Esophagus squamous epithelium (tissue), 5 donors: ENCODE measurements at places on chromosomes 1 and 21.

DNA sequence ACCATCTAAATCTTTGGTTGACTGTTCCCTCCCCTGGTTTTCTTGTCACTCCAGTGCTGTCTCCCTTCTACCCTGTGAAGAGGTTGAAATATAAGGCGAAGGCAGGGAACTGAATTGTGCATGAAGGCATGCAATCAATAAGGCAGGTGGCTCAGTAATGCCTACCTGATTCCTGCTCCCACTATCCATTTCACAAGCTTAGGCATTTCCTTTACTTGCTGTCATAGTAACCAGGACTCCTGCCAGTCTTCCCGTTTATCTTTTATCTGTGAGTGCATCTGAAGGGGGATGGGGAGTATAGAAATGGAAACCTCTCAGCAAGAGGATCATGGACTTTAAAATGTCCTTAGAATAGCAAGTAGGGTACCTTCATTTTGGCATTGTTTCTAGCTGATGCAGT lies 40.5 kb downstream of the MRPS6 start:
- no peak for DNase-seq

DNA sequence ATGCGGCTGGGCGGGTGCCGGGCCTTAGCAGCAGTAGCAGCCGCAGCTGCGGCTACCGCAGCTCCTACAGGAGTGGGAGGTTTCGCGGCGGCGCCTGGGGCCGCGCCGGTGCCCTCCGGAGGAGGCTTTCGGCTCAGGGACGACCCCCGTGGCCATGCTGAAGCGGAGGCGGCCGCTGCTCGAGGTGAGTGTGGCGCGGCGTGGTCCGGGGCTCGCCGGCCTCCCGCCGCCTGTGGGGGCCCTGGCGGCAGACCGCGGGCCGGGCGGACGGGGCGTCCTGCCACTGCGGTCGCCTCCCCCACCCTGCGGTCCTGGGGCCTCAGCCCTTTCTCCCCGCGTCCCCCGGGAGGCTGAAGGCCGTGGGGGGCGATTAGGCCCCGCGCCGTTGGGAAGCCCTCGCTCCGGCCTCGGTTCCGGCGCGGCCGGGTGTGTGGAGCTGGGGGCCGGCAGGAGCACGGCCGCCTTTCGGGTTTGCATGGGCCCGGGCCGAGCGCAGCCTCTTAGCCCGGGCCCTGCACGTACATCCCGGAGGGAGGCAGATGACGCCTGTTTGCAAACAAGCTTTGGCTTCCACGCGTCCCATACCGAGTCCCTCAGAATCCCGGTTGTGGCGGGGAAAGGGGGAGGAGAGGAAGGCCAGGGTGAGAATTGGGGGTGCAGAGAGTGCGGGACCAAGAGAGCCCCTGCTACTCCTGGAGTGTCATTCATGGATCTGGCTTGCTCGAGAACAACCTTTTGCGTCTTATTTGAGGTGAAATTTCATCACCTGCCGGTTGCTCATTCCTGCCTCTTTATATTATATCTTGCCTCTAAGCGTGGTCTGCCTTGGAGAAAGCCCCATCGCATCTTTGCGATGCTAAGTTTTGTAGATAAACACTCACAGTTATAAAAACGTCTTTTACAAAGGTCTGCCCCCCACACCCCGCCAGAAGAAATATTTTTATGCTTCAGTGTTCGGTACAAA lies 613 bp downstream of the ZFYVE9 start:
- no peak for DNase-seq

- no peak for DNase-seq
These were observed 14.6 kb downstream of the TEX38 start for GRCh38 chr1:46686255-46686654.

DNA sequence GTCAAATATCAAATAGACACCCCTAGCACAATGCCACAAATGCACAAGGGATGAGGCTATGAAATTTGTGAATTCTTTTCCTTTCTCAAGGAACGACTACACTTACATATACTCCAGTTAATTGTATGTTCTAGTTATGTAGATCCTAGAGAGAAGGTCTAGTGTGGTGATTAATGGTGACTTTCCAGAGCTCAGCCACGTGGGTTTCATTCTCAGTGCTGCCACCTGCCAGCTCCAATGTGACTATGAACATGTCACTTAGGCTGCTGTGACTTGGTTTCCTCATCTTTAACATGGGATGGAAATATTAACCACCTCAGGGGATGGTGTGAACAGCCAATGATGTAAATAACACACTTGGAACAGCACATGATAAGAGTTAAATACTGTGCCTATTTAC lies 138.3 kb downstream of the APP start:
- DNase-seq, result no peak

DNA sequence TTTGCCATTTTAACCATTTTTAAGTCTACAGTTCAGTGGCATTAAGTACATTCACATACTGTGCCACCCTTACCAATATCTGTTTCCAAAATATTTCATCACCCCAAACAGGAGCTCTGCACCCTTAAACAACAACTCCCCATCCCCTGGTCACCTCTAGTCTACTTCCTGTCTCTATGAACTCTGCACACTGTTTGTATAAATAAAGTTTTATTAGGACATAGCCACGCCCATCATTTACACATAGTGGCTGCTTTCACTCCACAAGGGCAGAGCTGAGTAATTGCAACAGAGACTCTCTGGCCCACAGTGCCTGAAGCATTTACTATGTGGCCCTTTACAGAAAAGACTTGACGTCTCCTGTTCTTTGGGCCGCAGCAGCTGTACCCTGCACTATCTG lies 30.1 kb downstream of the KCNAB2 start:
- no peak for DNase-seq

GRCh38 chr1:93629101-93630059 lies 52.3 kb downstream of the BCAR3 start:
- DNase-seq, result no peak

GRCh38 chr1:186435336-186435735 lies 25.6 kb downstream of the PDC start:
- no peak for DNase-seq

DNA sequence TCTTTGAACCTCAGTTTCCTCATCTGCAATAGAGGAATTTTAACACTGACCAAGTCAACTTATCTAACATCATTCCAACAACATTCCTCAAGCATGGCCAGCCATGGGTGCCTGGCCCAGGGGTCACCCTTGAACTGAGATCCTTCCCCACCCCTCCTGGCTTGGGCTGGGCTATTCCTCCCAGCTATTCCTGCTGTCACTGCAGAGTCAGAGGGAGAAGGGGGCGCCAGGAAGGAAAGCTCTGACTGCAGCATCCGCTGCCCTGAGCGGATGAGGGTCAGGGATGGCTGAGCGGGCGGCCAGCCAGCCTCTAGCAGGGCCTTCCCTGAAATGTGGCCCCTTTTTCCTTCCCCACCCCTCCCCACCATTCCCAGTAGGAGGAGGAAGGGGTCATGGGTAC lies 3.1 kb downstream of the TINAGL1 start:
- DNase-seq, result no peak

GRCh38 chr1:3524556-3525203 lies 70.2 kb downstream of the ARHGEF16 start:
- DNase-seq, result no peak

DNA sequence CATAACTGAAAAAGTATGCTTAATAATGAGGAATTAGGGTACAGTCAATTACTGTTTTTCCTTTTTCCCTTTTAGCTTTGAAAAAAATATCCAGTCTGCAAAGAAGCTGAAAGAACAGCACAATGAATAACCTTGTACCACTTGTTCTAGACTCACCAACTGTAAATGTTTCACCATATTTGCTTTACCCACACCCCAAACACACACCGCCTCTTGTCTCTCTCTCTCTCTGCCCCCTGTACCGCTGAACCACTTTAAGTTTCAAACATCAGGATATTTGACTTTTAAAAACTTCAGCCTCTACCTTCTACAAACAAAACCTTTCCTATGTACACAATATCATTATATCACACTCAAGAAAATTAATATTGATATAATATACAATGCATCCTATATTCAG lies 197.1 kb downstream of the COP1 start:
- DNase-seq, result no peak

DNA sequence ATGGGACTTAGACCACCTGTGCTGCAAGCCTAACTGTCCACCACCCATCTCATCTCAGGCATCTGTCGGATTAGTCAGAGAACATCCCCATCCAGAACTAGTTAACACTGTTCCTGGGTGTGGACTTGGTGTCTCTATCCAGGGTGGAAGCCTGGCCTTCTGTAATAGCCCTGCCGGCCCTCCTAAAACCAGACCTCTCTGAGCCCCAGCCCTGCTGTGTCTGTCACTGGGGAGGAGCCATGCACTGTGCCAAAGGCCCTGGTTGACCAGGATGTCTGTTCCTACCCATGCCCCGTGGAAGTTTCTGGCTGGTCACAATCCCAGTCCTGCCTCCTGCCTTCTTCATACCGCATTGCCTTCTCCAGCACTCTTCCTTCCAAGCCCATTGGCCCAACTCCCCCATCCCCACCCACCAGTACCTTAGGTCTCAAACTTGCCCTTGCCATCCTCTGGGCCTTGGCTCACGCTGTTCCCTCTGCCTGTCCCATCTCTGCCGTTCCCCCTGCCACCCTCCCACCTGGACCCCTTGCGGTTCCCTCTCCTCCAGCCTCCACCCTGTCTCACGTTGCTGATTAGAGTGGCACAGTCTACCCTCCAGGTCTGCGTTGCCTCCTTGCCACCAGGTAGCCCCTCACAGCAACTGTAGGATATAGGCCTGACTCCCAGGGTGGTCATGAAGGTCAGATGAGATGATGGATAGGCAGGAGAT lies 105.6 kb downstream of the EPHB2 start:
- no peak for DNase-seq

- DNase-seq, result no peak
These were observed 117.2 kb upstream of the FGGY start for GRCh38 chr1:59179673-59180072.

DNA sequence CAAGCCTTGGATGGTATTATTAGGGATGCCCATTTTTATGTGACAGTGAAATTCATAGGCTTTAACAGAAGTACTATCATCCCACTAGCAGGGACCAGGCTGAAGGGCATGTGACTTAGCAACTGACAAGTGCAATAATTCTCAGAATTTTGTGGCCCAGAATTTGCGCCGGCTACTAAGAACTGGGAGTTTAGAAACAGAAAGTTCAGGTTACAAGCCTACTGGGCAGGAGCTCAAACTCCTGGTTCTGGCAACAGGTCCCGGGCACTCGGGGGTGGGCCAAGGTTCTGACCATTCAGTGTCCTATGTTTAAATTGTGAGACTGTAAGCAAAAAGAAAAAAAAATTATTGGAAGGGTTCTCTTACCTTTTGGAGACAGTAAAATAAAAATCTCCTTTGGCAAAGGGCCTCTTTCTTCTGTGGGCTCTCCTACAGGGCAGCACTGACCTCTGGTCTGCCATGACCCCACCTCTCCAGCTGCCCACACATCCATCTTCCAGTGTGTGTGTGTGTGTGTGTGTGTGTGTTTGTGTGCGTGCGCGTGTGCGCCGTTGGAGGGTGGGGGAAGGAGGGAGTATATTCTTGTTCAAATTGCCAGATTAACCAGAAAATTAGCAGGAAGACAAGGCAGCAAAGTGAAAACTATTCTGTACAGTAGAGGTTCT lies 26.1 kb downstream of the IRF2BP2 start:
- DNase-seq, result no peak

GRCh38 chr21:44378646-44379514 lies 25.5 kb downstream of the TRPM2 start:
- no peak for DNase-seq

- DNase-seq, result no peak
These were observed 9.3 kb upstream of the TSNAX start for GRCh38 chr1:231519166-231519565.

- no peak for DNase-seq
These were observed 10.6 kb downstream of the ID3 start for GRCh38 chr1:23548704-23549143.
